Endothelial cell (in vitro differentiated cells): ENCODE measurements at places on chromosomes 2 and 18. TPM values are rescaled to one million over a fixed set of nuclear protein-coding genes. Genes with fewer than 3 reads are reported as not detected.

The MYO7B gene
- 0.90 TPM for total RNA-seq

DNA sequence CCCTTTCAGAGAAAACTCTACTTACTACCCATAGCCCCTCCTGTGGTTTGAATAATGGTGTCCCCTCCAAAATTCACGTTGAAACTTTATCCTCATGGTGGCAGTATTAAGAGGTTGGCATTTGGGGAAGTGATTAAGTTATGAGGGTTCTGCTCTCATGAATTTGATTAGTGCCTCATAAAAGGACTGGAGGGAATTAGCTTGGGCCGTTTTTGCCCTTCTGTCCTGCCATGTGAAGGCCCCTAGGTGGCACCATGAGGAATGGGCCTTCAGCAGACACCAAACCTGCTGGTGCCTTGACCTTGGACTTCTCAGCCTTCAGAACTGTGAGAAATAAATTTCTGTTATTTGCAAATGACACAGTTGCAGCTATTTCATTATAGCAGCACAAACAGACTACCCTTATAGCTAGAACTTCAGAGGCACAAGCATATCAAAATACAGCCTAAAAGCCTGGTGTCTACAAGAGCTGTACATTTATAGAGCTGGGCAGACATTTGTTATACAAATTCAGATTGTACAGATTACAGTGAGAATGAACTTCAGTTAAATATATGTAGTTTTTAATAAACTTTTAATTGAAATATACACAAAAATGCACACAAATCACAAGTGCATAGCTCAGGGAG is 2.6 kb upstream of the PTPN2 start:
- peaks cover 6% of the 10 kb centered on the region for H3K27me3 ChIP-seq
- H3K27ac ChIP-seq: no peak overlapping the region
- H3K4me1 ChIP-seq: peaks cover 6% of the 10 kb centered on the region
- DNase-seq: no peak

DNA sequence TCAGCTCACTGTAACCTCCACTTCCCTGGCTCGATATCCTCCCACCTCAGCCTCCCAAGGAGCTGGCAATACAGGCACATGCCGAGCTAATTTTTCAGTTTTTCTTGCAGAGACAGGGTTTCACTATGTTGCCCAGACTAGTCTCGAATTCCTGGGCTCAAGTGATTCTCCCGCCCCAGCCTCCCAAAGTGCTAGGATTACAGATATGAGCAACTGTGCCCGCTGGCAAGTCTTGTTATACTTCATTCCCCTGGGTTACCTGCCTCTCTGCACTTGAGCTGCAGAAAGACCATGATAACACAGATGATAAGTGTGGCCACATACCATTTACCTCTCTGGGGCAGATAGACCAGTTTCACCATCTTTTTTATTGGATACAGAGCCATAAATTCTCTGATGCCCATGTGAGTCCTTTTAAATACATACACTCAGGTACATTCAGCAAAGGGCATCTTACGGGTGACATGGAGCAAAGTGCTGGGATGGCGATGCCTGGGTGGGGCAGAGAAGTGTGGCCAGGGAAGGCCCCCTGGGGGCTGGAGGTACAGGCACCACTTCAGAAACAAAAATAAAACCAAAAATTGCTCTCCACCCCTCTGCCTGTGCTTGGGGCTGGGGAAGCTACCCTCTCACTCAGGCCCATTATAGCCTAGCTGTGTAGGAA is 20.4 kb downstream of the CCT7 start:
- no peaks in the 10 kb centered on the region for H3K4me1 ChIP-seq
- no peak overlapping the region for H3K4me3 ChIP-seq
- H3K36me3 ChIP-seq: peaks cover 29% of the 10 kb centered on the region
- peaks cover 17% of the 10 kb centered on the region for H3K27me3 ChIP-seq
- no peak for DNase-seq
- no peak overlapping the region for H3K27ac ChIP-seq

The NYAP2 gene
- total RNA-seq: not detected

GRCh38 chr2:152615177-152615576 is 102.1 kb downstream of the PRPF40A start:
- H3K27ac ChIP-seq: no peak overlapping the region
- peaks cover 20% of the 10 kb centered on the region for H3K36me3 ChIP-seq
- DNase-seq: no peak
- H3K27me3 ChIP-seq: peaks cover 1% of the 10 kb centered on the region
- peaks cover 10% of the 10 kb centered on the region for H3K4me1 ChIP-seq

DNA sequence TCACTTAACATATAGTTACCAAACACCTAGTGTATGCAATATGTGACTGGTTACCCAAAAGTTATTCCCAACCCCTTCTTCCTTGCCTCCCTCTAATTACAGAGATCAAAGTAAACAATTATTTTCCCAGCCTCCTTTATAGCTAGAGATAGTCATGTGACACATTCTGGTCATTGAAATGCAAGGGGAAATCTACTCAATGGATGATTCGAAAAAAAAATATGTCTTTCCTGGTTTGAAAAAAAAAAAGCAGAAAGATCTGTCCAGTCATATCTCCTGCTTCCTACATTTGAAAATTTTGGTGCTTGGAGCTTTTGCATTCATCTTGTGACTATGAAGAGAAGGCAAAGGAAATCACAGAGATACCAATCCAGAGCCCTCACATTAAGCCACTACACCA is 27.6 kb upstream of the UGP2 start:
- H3K4me1 ChIP-seq: no peaks in the 10 kb centered on the region
- H3K4me3 ChIP-seq: no peak overlapping the region
- no peaks in the 10 kb centered on the region for H3K27me3 ChIP-seq
- peaks cover 3% of the 10 kb centered on the region for H3K36me3 ChIP-seq
- DNase-seq: no peak

DNA sequence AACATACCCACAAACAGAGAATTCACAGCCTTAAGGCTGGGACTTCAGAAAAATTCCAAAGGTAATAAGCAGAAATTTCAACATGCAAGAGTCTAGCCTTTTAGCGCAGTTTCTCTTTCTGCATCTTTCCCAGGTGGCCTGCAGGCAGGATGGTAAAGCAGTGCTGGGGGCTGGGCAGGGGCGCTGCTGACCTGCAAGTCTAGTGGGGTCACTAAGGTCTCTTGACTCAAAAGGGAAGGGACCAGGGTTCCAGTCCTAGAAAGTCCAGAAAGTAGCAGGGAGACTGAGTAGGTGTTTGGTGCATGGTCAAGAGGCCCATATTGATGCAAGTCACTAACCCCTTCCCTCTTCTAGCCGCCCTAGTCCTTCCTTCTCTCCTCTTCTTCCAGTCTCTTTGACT is 169.2 kb downstream of the TGIF1 start:
- H3K36me3 ChIP-seq: no peaks in the 10 kb centered on the region
- H3K4me1 ChIP-seq: peaks cover 6% of the 10 kb centered on the region
- peaks cover 6% of the 10 kb centered on the region for H3K27me3 ChIP-seq

- H3K36me3 ChIP-seq: peaks cover 4% of the 10 kb centered on the region
- H3K27ac ChIP-seq: no peak overlapping the region
- no peak for DNase-seq
- no peaks in the 10 kb centered on the region for H3K4me1 ChIP-seq
- peaks cover 2% of the 10 kb centered on the region for H3K27me3 ChIP-seq
- H3K4me3 ChIP-seq: no peak overlapping the region
Observed at GRCh38 chr18:10041180-10041579, 127.4 kb downstream of the VAPA start.

The SCN2A gene
- 1.5 TPM for total RNA-seq

- no peak overlapping the region for H3K27ac ChIP-seq
- H3K36me3 ChIP-seq: no peaks in the 10 kb centered on the region
- DNase-seq: no peak
- no peaks in the 10 kb centered on the region for H3K27me3 ChIP-seq
- H3K4me1 ChIP-seq: no peaks in the 10 kb centered on the region
Observed at GRCh38 chr2:225020168-225020849, 22.0 kb downstream of the DOCK10 start.

The NPAS2 gene
- total RNA-seq: 70.1 TPM

GRCh38 chr18:13629841-13630715 is 96.3 kb downstream of the FAM210A start:
- peaks cover 6% of the 10 kb centered on the region for H3K27me3 ChIP-seq
- DNase-seq: peak; percentile 59
- H3K4me1 ChIP-seq: peaks cover 4% of the 10 kb centered on the region
- peaks cover 13% of the 10 kb centered on the region for H3K36me3 ChIP-seq

GRCh38 chr2:180289627-180290026 is 282.5 kb upstream of the CWC22 start:
- no peak overlapping the region for H3K4me3 ChIP-seq
- H3K36me3 ChIP-seq: no peaks in the 10 kb centered on the region
- no peak overlapping the region for H3K27ac ChIP-seq
- DNase-seq: no peak
- no peaks in the 10 kb centered on the region for H3K4me1 ChIP-seq

- no peak overlapping the region for H3K27ac ChIP-seq
- no peak for DNase-seq
- no peaks in the 10 kb centered on the region for H3K27me3 ChIP-seq
- no peaks in the 10 kb centered on the region for H3K4me1 ChIP-seq
- H3K4me3 ChIP-seq: no peak overlapping the region
Observed at GRCh38 chr2:199261239-199261638, 196.5 kb downstream of the SATB2 start.

GRCh38 chr2:8222979-8223694 is 458.7 kb upstream of the ID2 start:
- H3K27ac ChIP-seq: no peak overlapping the region
- H3K4me3 ChIP-seq: no peak overlapping the region
- no peak for DNase-seq
- H3K27me3 ChIP-seq: peaks cover 5% of the 10 kb centered on the region
- no peaks in the 10 kb centered on the region for H3K36me3 ChIP-seq

DNA sequence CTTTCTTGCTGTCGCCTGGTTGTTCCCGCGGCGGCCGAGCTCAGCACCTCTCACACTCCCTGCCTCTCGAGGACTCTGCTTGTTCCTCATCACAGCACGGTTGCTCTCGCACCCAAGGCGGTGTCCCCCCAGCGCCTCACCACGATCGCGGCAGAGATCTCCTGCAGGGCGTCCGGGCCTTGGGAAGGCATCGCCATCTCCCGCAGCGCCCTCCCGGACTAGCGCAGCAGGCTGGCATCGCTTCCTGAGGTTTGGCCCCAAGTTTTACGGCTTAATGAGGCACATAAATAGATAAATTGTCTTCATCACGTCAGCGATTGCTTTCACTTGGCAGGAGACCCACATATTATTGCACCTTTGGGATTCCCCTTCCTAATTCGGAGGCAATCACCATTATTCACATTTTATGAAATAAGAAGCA is 125.4 kb downstream of the RGPD3 start:
- H3K36me3 ChIP-seq: no peaks in the 10 kb centered on the region
- peaks cover 4% of the 10 kb centered on the region for H3K27me3 ChIP-seq
- no peak overlapping the region for H3K27ac ChIP-seq
- H3K4me3 ChIP-seq: no peak overlapping the region
- DNase-seq: no peak

DNA sequence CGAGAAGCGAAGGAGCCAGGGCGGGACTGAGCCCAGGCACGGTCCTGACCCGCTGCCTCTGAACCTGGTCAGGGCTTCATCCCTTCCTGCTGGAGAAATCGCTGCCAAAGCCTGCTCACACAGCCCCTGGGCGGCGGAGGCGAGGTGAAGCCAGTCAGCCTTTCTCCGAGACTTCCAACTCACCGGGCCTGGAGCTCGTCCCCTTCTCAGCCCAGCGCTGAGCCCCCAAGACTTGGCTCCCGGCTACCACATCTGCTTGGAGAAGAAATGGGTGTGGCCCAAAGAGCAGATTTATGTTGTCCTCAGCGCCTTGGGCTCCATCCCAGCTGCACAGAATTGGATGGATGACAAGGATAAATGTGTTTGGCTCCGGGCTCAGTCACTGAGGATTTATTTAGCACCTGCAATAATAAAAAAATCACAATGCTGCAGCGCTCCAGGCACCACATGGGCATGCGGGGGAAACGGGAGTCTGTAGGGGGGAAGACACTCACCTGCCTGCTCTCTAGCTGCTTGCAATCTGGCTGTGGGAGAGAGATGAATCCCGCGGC is 64.9 kb downstream of the ACTR2 start:
- no peaks in the 10 kb centered on the region for H3K27me3 ChIP-seq
- H3K4me1 ChIP-seq: peaks cover 10% of the 10 kb centered on the region
- H3K36me3 ChIP-seq: no peaks in the 10 kb centered on the region
- DNase-seq: no peak
- H3K4me3 ChIP-seq: no peak overlapping the region
- no peak overlapping the region for H3K27ac ChIP-seq

GRCh38 chr2:106843001-106843909 is 42.7 kb downstream of the ST6GAL2 start:
- DNase-seq: no peak
- H3K36me3 ChIP-seq: no peaks in the 10 kb centered on the region
- no peak overlapping the region for H3K27ac ChIP-seq
- H3K27me3 ChIP-seq: peaks cover 4% of the 10 kb centered on the region

- peaks cover 2% of the 10 kb centered on the region for H3K27me3 ChIP-seq
- no peaks in the 10 kb centered on the region for H3K4me1 ChIP-seq
- no peak for DNase-seq
- no peak overlapping the region for H3K4me3 ChIP-seq
Observed at GRCh38 chr2:211881449-211881848, 657.2 kb downstream of the ERBB4 start.

The TDRD15 gene
- 0.05 TPM for total RNA-seq

DNA sequence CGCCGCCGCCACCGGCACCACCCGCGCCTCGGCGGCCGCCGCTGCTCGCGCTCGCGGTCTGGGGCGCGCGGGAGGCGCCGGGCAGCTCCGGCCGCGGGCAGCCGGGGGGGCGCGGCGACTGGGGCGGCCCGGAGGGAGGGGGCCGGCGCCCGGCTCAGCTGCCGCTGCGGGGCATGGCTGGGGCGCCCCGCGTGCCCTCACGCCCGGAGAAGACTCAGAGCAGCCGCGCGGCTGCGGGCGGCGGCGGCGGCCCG is 295 bp downstream of the GAREM1 start:
- no peak for DNase-seq
- H3K36me3 ChIP-seq: peaks cover 5% of the 10 kb centered on the region
- no peak overlapping the region for H3K27ac ChIP-seq
- peaks cover 24% of the 10 kb centered on the region for H3K4me1 ChIP-seq
- H3K27me3 ChIP-seq: peaks cover 17% of the 10 kb centered on the region

DNA sequence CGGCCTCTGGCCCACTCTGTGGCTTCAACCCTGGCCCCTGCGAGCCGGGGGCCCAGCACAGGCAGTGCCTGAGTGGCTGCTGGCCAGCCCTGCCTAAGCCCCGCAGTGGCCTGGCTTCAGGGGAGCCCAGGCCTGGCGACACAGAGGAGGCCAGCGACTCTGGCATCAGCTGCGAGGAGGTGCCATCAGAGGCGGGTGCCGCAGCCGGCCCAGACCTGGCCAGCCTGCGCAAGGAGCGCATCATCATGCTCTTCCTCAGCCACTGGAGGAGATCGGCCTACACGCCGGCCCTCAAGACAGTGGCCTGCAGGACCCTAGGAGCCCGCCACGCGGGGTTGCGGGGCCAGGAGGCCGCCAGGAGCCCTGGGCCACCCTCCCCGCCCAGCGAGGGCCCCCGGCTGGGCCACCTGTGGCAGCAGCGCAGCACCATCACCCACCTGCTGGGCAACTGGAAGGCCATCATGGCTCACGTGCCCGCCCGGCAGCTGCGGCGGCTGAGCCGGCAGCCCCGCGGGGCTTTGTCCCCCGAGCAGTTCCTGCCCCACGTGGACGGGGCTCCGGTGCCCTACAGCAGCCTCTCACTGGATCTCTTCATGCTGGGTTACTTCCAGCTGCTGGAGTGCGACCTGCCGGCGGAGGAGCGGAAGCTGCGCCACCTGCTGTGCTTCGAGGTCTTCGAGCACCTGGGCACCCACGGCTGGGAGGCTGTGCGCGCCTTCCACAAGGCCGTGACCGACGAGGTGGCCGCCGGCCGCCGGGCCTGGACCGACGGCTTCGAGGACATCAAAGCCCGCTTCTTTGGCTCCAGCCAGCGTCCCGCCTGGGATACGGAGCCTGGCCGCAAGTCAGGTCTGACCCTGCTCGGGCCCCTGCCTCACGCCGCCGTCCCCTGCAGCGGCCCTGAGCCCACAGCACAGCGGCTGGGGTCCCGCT is 7.5 kb upstream of the KLHL30 start:
- DNase-seq: no peak
- H3K4me1 ChIP-seq: no peaks in the 10 kb centered on the region
- H3K4me3 ChIP-seq: no peak overlapping the region
- no peak overlapping the region for H3K27ac ChIP-seq
- H3K27me3 ChIP-seq: peaks cover 9% of the 10 kb centered on the region

The LIMS4 gene
- total RNA-seq: 10.1 TPM
